ENCODE measurements at places on chromosomes 3 and 15.

- DNase-seq: peak; percentile 71
These were observed 9.8 kb upstream of the OR5K4 start for GRCh38 chr3:98343647-98344507.

DNA sequence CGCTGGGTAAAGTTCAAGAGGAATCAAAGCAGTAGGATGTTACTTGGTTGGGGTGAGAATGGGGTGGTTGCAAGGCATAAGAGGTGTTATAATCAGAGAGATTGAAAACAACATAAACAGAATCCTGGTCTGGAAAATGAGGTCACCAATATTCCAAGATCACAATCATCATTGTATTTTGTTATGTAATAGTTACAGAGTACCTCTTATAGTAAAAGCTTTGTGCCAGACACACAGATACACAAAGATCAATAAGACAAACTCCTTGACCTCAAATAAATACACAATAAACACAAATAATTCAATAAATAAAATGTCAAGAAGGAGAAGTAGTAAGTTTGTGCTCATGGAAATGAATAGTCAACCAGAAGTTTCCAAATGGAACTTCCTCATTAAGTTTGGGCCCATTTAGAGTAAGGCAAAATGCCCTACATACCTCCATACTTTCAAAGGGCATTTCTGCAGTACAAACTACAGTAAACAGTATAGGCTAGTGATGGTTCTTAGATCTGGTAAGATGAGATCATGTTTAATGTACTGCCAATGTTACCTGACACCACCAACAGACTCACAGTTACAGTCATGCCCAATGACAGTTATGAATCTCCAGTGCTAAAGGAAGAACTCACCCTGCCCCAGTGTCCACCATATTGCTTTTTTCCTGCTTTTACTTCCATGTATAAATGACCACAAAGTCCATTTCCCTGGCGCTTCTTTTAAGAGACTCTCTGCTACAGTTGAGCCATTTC lies 93.4 kb downstream of the KCNMB2 start:
- no peak for DNase-seq

- no peak for DNase-seq
These were observed 3.1 kb downstream of the TM4SF1 start for GRCh38 chr3:149374391-149374790.

DNA sequence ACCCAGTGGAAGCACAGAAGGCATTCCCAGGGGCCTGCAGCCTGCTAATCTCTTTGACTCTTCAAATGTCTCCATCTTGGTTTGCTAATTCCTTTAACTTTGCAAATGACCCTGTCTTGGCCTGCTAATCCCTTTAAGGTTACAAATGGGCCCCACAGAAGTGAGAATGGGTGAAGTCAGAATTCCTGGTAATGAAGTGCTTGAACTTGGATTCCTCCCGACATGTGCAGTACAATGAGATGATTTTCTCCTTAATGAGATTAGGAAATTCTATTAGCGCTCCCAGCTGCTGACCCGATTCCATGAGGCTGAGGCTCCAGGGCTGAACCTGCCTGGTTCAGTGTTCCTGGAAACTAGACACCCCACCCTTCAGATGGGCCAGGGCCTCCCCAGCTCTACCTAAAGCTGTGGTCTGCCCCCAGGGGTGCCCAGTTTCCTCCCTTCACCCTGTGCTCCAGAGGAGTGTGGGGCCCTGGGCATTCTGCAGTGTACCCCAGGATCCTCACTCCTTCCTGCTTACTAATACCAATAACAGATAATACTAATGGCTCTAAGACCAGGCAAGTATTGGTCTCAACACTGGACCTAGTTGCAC lies 47.4 kb downstream of the SCN5A start:
- no peak for DNase-seq

DNA sequence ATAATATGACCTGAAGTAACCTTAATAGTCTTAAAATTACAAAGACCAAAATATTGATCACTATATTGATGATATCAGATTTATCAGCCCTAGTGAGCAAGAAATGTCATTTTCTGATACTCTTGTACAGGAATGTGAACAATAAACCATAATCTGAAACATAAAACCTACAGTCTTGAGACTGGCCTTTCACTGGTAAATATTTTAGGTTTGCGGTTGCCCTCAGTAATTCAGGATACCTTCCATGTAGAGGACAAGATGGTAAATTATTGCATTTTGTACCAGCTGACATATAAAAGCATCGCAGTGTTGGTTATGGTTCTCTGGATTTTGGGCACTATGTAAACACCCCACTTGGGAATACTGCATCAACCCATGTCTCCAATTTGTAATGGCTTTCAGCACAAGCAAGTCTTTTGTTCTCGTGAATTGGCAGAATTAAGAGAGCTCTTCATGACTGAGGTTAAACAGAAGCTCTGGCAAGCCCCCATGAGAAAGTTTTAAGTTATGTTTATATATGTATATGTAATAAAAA lies 128.5 kb downstream of the LMLN start:
- DNase-seq: no peak

- DNase-seq: no peak
These were observed 368.6 kb upstream of the THRB start for GRCh38 chr3:24863215-24863614.

DNA sequence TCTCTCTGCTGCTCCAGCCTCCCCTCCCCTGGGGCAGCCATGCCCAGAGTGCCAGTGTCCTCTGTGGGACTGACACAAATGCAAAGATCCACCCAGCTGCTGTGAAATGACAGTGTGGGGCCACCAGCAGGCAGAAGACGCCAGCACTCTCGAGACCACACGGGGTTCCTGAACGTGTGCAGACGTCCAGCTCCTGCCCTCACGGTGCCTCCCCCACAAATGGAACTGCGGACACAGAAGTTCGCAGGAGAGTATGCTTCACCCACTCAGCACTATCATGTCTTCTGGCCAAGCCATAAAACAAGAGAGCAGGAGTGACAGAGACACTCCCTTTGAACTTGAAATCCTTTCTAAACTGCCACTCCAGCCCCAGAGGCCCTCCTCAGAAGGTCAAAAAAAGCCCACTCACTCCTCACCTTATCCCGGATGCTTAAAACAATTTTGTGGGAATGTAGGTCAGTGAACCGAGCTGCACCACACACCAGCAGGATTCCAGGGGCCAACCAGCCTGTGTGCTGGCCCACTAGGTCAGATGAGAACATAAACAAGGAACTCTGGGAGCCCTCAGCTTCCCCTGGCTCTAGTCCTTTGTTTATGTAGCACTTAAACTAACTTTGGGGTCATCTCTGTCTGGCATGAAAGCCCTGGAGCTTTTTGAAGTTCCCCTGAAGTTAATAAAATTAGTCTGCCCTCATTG lies 112.6 kb downstream of the DNAJB8 start:
- DNase-seq: no peak

DNA sequence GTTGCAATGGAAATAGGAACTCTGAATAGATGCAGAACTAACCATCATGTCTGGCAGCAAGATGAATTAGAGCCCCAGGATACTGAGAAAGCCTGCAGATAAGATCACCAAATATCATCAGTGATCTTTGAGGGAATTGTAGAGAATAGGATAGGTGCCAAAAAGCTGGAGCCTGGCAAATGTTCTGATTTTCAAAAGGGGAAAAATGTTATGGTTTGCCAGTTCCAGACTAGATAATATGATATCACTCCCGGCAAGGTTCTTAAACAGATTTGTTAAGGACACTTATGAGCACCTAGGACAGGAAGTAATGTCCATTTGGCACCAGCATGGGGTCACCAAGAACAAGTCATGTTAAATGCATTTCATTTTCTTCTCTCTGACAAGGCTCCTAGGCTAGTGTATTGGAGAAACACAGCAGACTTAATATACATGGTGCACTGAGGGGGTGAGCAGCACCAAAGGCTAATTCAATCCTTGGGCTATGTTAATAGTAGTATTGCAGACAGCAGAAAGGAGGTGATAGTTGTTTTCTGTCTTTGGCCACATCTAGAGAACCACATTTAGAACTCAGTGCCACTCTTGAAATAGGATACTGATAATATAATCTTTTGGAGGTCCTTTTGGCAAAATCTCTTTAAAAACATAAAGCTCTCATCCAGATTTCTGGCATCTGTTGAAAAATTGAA lies 4.8 kb downstream of the SRGAP3 start:
- no peak for DNase-seq

GRCh38 chr3:160781402-160781801 lies 25.4 kb downstream of the PPM1L start:
- no peak for DNase-seq

- peak; percentile 96 for DNase-seq
These were observed at the start of gene DET1 for GRCh38 chr15:88546248-88547129. Gene DET1 (minus strand): TSS chr15:88546681. CDS start chr15:88531705, 14,976 bp downstream.

- DNase-seq: no peak
These were observed 50.5 kb upstream of the TSEN2 start for GRCh38 chr3:12433823-12434222.

GRCh38 chr3:128424508-128425069 lies 42.1 kb downstream of the DNAJB8 start:
- no peak for DNase-seq

DNA sequence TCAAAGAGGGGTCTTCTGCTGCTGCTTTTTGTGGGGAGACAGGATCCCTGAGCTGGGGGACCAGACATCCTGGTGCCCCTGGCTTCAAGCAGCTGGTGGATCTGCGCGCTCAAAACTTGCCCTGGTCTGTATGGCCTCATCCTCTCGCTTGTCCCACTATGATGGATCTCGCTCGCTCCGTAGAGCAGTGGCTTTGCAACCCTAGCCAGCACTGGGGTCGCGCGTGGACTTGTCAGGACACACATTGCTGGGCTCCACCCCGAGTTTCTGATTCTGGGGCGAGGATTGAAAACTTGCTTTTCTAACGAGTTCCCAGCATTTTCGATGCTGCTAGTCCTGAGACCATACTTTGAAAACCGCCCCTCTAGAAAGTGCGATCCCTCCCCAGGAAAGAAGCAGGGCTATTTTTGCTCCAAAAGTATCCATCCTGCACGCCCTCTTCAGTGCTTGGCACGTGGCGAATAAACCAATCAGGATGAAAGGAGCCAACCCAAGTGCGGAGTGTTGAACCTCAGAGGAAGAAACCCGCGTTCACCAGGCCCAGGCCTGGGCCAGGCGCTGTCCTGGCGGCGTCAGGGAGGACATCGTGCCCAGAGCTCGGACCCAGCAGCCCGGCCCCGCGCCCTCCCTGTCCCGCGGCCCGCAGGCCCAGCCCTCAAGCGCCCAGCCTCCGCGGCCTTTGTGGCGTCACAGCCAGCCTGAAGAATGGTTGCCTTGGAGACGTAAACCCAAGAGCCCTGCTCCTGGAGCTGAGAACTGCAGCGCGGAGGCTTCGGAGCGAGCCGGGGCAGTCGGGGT lies at the start of gene CFAP100:
Gene CFAP100 (plus strand): TSS at position 731 of the 798 bp plus-strand sequence. CDS start 1,092 bp downstream, outside the sequence.
- DNase-seq: no peak
